ENCODE measurements at places on chromosomes 11 and 22.
A peak's percentile ranks its signal among the peaks of the same experiment; 100 is the strongest.

DNA sequence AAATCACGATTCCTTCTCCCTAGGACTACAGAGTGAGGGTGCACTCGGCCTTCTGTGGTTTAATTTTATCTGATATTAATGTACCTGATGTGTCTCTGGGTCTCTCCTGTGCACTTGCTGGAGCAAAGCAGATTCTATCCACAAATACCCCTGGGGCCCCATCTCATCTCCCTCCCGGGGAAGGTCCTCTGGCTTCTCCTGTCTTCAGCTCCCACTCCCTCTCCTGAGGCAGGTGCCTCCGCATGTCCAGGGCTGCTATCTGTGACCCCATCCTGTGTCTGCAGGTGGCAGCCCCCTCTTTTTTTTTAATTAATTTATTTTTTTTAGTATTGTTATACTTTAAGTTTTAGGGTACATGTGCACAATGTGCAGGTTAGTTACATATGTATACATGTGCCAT is 558.7 kb downstream of the BRD1 start:
- no peak for DNase-seq

GRCh38 chr11:30789270-30789669 is 203.1 kb upstream of the MPPED2 start:
- DNase-seq = no peak

GRCh38 chr11:111829185-111829968 is 42.0 kb downstream of the ALG9 start:
- DNase-seq = no peak

GRCh38 chr11:35346472-35347156 is 72.7 kb downstream of the SLC1A2 start:
- DNase-seq = no peak

GRCh38 chr11:95138448-95138847 is 48.8 kb downstream of the ENDOD1 start:
- DNase-seq = no peak

DNA sequence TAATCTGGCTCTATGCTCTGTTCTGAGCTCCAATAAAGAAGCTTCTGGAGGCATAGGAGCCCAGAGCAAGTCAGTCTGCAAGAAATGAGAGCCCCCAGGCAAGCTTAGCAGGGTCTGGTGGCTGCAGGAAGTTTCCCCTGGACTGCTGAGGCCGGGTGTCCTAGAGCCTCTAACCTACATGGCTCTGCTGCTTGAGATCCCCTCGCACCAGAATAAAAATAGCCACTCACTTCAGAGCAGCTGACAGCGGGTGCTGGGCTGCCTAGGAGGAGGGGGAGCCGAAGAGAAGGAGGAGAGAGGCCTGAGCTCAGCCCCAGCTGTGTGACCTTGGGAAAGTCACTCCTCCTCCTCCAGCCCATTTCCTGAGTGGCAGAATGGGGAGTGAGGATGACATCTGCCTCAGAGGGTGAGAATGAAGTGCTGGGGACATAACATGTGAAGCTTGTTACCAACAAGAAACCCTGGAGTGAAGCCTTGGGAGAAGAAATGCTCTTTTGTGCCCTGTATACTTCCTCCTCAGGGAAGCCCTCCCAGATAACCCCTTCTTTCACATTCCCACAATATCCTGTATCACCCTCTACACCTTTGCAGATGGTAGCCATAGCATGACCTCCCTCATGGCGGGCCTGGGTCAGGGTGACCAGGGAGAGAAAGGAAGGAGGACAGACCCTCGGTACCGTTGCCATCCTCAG is 3.6 kb upstream of the INPP5J start:
- DNase-seq = no peak

DNA sequence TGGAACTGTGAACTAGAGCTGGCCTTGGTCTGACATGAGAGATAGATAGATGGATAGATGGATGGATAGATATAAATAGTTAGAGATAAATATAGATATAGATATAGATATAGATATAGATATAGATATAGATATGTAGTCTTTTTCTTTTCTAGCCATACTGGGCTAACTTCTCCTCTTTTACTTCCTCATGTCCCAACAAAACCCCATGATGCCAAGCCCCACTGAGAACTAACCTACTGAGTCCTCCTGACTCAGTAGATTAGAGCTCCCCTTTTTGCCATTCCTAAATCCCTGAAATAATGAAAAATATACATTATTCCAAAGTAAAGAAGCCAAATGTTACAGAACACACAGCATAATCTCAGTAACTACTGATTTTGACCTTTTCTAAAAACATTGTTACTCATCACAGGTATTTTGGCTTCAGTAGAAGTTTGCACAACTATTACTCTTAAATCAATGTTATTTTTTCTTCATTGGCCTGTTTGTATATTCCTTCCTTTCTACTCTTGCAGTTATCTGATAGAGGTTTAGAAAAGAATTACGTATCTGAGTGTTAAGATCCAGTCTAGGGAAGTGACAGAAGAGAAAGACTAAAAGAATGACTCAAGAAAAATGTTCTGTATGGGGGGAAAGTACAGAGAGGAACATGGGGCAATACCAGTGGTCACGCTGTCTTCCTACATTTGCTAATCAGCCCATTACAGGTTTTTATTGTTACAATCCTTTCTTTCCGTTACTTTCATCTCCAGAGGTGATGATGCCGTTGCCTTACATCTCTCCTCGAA is 6.0 kb upstream of the OR10D3 start:
- no peak for DNase-seq

GRCh38 chr11:15970506-15971214 is 385.7 kb downstream of the SOX6 start:
- DNase-seq = no peak

DNA sequence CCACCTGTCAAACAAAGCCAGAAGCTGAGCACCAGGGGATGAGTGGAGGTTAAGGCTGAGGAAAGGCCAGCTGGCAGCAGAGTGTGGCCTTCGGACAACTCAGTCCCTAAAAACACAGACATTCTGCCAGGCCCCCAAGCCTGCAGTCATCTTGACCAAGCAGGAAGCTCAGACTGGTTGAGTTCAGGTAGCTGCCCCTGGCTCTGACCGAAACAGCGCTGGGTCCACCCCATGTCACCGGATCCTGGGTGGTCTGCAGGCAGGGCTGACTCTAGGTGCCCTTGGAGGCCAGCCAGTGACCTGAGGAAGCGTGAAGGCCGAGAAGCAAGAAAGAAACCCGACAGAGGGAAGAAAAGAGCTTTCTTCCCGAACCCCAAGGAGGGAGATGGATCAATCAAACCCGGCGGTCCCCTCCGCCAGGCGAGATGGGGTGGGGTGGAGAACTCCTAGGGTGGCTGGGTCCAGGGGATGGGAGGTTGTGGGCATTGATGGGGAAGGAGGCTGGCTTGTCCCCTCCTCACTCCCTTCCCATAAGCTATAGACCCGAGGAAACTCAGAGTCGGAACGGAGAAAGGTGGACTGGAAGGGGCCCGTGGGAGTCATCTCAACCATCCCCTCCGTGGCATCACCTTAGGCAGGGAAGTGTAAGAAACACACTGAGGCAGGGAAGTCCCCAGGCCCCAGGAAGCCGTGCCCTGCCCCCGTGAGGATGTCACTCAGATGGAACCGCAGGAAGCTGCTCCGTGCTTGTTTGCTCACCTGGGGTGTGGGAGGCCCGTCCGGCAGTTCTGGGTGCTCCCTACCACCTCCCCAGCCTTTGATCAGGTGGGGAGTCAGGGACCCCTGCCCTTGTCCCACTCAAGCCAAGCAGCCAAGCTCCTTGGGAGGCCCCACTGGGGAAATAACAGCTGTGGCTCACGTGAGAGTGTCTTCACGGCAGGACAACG is 11.7 kb downstream of the CXCR5 start:
- DNase-seq = no peak

DNA sequence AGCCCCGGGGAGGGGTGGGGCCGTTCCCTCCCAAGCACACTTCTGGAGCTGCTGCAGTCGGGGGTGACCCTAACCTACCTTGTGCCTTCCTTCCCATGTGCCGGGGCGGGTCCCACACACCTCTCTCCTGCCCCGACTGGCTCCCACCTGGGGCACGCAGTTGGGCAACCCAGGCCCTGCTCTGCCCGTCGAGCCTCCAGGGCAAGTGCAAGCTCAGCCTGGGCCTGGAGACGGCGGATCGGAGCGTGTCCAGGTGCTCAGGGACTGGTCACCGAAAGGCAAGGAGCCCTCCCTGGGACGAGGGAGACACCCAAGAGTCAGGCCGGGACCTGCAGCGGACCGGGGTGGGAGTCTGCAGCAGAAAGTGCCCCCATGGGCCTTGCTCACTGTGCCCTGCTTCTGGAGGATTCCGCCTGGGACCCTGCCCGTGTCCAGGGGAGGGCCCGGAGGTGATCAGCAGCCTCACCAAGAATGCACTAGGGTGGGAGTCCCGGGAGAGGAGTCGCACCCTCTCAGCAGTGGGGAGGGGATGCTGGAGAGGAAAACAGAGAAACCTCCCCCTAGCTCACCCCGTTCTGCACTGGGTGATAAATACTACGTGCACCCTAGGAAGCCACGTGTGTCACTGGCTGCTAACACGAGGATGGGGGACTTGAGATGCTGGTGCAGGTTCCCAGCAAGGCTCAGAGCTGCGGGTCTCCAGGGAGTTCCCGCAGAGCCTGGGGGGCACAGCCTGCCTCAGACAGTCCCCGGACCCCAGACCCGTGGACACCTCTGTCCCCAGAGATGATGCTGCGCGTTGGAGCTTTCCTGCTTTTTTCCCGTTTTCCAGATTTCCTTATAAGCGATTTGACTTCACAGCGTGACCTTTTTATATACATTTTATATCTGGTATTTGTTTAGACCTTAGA is 5.2 kb upstream of the GATD1 start:
- DNase-seq = no peak

DNA sequence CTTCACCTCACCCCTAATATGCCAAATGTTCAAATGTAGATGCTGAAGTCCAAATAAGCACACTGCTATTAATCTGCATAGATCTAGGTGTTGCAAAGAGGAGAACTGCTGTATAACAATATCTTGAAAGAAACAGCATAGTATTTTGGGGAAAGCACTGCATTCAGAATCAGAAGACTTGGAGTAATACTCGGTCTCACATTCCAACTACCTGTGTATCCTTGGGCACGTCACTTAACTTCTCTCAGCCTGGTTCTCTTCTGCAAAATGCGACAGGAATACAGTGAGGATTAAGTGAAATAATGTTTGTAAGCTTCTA is 332 bp upstream of the HMGXB4 start:
- DNase-seq = peak; percentile 30

DNA sequence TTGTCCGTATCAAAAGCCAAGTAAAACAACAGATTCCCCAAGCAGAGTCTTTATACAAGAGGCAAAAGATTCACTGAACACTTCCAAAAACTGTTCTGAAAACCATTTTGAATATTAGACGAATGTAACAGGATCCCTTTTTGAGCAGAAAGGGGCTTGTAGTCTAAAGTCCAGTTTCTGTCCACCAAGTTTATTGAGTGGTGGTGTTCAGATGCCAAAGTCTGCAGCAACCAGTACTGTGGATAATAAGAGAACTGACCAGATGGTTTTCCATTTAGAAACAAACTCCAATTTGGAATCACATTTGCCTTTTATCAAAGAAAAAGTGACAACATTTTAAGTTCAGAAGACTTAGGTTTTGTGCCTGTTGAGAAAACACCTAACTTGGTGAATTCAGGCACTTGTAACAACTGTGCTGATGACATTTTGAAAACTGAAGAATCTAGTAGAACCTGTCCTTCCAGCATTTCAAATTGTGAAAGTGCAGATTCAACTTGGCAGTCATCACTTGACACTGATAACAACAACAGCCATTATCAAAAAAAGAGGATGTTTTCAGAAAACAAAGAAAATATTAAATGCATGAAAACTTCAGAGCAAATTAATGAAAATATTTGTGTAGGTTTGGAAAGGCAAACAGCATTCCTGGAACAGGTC is 217.1 kb downstream of the CSNK2A3 start:
- DNase-seq = no peak
